Activated CD4-positive, alpha-beta T cell treated with anti-CD3 and anti-CD28 coated beads for 36 hours (primary cell): ENCODE measurements at places on chromosomes 7 and 10.

DNA sequence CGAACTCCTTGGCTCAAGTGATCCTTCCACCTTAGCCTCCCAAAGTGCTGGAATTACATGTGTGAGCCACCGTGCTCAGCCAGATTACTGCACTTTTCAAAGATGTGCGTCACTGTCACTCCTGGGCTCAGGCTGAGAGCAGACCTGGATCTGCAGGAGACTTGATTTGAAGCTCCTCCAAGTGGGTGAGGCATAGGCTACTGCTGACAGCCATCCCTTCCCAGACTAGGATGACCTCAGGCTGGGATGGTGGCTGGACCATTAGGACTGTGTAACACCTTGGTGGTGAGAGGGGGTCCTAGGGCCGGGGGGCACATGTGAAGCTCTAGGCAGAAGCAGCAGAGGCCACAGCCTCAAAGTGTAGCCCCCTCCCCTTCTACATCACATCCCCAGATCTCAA is 8.2 kb upstream of the SRRM3 start:
- no peak overlapping the region for H3K27ac ChIP-seq
- H3K4me3 ChIP-seq = no peak overlapping the region
- H3K36me3 ChIP-seq = no peaks in the 10 kb centered on the region
- H3K27me3 ChIP-seq = peaks cover 4% of the 10 kb centered on the region
- no peak for DNase-seq

GRCh38 chr10:53325066-53325465 is 552.5 kb upstream of the MBL2 start:
- H3K36me3 ChIP-seq = no peaks in the 10 kb centered on the region
- DNase-seq = no peak
- no peaks in the 10 kb centered on the region for H3K4me1 ChIP-seq
- no peak overlapping the region for H3K4me3 ChIP-seq

DNA sequence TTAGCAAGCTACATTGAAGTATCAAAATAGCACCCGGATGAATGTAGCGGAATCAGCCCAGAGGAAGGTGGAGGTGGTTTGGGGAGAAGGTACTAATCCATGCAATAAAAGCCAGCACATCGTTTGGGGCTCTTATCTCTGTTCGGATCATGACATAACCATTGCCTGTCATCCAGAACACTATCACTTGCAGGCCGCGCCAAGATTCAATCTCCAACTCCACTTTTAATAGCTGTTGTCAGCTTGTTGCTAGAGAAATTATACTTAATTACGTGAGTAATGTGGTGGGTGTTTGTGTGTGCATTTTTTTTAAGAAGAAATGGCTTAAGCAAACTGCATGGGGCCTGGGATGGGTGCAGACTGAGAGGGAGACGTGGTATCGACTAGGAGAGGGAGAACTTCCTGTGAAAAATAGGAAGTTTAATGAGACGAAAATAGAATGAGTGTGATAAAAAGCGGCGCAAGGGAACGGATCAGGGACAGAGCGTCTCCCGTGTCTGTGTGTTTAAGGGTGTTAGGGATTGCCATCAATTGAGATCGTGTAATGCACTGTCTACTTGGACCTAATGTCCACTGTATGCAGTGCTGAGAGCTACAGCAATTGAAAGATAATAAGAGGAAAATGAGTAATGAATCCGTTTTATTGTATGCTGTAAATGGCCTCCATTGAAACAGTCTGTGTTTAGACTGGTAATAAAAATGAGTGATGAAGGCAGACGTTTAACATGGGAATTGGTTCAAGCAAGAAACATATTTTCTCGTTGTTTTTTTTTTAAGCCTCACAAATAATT is 27.6 kb upstream of the SFMBT2 start:
- peaks cover 9% of the 10 kb centered on the region for H3K4me1 ChIP-seq
- H3K36me3 ChIP-seq = no peaks in the 10 kb centered on the region
- H3K4me3 ChIP-seq = no peak overlapping the region

DNA sequence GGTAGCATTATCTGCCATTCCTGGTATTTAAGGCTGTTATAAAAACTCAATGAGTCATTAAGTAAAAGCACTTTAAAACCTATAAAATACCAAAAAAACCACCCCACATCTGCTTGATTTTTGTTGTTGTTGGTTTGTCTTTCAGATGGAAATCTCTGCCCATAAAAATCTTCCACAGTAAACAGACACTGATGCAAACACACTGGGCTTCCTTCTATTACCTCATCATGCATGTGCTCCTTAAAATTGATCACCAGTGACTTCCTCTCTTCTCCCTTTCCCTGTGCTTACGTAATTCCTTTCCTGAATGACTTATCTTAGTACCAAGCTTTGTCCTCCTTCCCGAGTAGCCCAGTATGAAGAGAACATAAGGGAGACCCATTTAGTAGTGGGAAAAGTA is 167.2 kb downstream of the EVX1 start:
- H3K4me1 ChIP-seq = no peaks in the 10 kb centered on the region
- H3K27ac ChIP-seq = no peak overlapping the region
- H3K36me3 ChIP-seq = no peaks in the 10 kb centered on the region
- H3K27me3 ChIP-seq = peaks cover 18% of the 10 kb centered on the region

DNA sequence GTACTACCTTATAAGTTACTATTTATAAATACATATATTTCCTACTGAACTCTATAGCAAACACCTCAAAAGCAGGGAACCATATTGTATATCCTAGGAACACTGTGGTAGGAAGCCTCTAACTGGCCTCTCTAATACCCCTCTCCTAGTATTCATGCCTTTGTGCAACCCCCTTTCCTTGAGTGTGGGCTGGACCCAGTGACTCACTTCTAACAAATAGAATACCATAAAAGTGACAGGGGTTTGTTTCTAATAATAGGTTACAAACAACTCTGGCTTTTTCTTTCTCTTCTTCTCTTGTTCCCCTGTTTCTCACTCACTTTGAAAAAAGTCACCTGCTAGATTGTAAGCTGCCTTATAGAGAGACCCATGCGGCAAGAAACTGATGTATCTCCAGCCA is 51.6 kb upstream of the MACC1 start:
- no peak for DNase-seq
- no peak overlapping the region for H3K4me3 ChIP-seq
- no peaks in the 10 kb centered on the region for H3K27me3 ChIP-seq
- no peaks in the 10 kb centered on the region for H3K36me3 ChIP-seq

GRCh38 chr10:127848226-127848625 is 44.5 kb downstream of the CLRN3 start:
- no peak for DNase-seq
- peaks cover 8% of the 10 kb centered on the region for H3K4me1 ChIP-seq
- peaks cover 4% of the 10 kb centered on the region for H3K27me3 ChIP-seq
- H3K36me3 ChIP-seq = no peaks in the 10 kb centered on the region
- no peak overlapping the region for H3K4me3 ChIP-seq

- H3K36me3 ChIP-seq = no peaks in the 10 kb centered on the region
- no peak overlapping the region for H3K4me3 ChIP-seq
- H3K27ac ChIP-seq = no peak overlapping the region
- H3K4me1 ChIP-seq = no peaks in the 10 kb centered on the region
- DNase-seq = no peak
Measured at GRCh38 chr10:126950401-126951105, 45.3 kb downstream of the DOCK1 start.
